ENCODE measurements at places on chromosomes 3 and 15.
A peak's percentile ranks its signal among the peaks of the same experiment; 100 is the strongest.

- no peak for DNase-seq
Observed at GRCh38 chr3:194150252-194150934, 14.4 kb downstream of the HES1 start.

- DNase-seq, result no peak
Observed at GRCh38 chr3:136334209-136334608, 84.1 kb downstream of the PCCB start.

DNA sequence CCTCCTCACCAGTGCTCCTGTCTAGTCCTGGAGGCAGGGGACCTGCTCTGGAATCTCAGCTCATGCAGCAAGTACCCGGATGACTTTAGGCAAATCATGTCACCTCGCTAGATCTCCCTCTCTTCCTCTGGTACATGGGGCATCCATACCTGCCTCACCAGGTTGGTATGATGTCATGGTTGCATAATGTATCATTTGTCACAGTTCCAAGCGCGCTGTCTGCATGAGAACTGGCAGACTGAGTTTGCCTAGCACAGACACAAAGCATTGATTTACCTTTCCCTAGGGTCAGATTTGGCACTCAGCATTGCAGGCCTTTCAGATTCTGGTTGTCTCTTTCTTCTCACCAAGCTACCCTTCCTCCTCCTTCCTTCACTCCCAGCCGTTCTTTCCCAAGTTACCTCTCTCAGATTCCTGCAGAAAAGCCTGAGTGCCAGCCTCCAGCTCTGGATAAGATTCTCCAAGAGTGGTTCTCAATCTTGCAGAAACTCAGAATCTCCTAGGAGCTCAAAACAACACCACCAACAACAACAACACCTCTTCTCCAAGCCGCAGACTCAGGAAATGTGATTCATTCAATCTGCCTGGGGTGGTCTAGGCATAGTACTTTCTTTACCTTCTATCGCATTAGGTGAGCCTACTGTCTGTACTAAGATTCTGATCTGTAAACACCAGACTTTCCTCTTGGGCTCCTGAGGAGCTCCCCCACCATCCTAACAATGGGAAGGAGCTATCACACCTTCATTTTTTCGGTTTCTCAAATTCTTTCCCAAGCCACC is 29.5 kb downstream of the FAM43A start:
- DNase-seq, result peak; percentile 8

- DNase-seq, result no peak
Observed at GRCh38 chr3:49351521-49352011, 6.6 kb downstream of the GPX1 start.

DNA sequence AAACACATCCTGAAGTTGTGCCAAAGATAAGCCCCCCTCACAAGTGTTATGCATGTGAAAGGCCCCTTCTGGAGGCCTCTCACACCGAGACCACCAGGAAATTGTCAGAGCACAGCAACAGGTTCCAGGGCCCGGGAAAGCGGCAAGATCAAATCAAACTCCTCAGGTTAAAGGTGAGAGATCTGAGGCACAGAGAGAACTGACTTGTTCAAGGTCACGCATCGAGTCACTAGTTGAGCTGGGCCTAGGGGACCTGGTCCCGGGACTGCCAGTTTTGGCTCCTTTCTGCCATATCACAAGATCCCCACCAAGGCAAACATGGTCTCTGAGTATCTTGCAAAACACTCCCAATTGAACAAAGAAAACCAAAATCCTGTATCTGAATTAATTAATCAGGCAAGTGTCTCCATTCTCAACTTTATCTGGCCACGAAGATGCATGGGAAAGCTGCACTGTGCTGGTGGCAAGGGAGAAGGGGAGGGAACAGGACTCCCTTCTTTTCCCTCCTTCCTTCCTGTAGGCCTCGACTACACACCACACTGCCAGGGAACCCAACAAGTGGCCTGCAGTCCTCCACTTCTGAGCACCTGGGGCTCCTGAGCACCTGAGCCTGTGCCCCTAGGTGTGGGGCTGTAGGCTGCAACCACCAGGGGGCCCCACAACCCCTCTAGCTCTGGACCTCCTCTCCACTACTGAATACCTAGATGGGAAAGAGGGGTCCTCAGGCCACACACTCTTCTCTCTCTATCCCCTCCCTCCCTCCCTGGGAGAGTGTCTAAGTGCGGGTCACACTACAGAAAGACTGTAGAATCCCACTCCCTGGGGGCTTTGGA is 37.3 kb downstream of the ANP32A start:
- DNase-seq, result peak; percentile 56

DNA sequence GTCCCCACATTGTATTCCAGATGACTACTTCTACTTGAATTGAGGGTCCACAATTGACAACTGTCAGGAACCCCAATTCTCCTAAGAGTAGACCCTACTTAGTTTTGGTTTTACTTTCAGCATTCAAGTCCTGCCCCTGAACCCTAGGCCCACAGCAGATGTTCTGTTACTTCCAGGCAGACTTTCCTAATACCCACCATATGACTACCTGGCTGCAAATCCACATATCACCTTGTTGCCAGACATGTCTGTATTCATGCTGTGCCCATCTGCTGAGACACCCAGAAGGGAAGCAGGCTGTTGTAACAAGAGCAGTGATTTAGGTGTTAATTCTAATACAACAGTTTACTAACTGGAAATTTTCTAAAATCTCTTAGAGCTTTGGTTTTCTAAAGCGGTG is 235.1 kb upstream of the CCDC54 start:
- DNase-seq, result no peak

- no peak for DNase-seq
Observed at GRCh38 chr15:45921376-45921775, 286.5 kb downstream of the SQOR start.

DNA sequence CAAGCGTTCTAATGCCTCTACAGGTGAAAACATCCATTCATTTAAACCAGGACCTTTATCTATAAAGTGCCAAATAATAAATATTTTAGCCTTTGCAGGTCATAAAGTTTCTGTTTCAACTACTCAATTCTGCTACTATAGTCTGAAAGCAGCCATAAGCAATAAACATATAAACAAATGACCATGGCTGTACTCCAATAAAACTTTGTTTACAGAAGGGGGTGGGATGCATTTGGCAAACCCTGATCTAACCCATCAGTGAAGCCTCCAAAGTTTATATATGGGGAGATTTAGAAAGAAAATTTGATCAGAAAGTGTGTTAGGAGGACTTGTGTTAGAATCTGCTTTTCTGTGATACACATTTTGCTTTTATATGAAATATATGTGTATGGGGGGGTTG is 161.3 kb downstream of the ZBTB20 start:
- no peak for DNase-seq

GRCh38 chr3:32632533-32633265 is 52.3 kb upstream of the CNOT10 start:
- no peak for DNase-seq

DNA sequence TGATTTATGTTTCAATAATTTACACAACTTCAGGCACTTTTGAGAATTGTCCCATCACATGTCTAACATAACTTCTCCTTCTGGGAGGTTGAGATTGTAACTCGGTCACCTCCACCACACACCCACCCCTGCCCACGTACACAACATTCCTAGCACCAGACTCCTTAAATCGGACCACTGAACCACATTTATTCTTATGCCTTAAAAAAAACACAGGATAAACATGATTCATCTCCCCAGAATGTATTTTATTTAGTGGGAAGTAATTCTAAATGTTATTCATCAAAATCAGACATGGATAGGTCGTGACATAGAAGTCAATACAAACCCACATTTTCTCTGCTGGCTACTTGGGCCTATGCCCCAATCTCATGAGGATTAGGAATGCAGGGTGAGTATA is 3.0 kb downstream of the SNTN start:
- no peak for DNase-seq

GRCh38 chr3:47273564-47273963 is 9.0 kb downstream of the KIF9 start:
- no peak for DNase-seq
